ENCODE measurements at places on chromosomes 5 and 9. TPM values are rescaled to one million over a fixed set of nuclear protein-coding genes. Genes with fewer than 3 reads are reported as not detected.

GRCh38 chr5:72281430-72281763, 38.6 kb downstream of the MRPS27 start:
- peaks cover 18% of the 10 kb centered on the region for H3K36me3 ChIP-seq
- peaks cover 27% of the 10 kb centered on the region for H3K4me1 ChIP-seq
- no peak overlapping the region for H3K4me3 ChIP-seq
- no peaks in the 10 kb centered on the region for H3K27me3 ChIP-seq
- DNase-seq, result no peak
- peak overlapping the region; percentile 77 for H3K27ac ChIP-seq

- H3K27ac ChIP-seq, result no peak overlapping the region
- no peak for DNase-seq
- H3K4me1 ChIP-seq, result no peaks in the 10 kb centered on the region
- no peaks in the 10 kb centered on the region for H3K27me3 ChIP-seq
Measured at GRCh38 chr9:6068983-6069382, 53.6 kb upstream of the RANBP6 start.

DNA sequence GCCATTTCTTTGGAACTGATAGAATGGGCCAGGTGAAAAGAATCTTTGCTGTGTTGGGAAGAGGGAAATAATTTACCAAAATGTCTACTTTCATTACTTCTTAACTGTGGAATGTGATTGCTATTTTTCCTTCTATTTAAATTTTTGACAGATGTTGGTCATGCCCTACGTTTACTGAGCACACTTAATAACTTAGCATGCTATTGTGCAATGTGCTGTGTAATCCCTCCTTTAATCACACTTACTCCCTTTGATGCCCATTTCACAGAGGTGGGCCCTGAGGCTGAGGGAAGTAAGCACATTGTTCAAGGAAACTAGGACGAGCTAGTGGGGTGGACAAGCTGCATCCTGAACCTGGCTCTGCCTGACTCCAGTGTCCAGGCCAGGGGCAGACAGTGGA, 47.8 kb upstream of the INSYN2B start:
- H3K4me3 ChIP-seq, result no peak overlapping the region
- no peaks in the 10 kb centered on the region for H3K36me3 ChIP-seq
- H3K27me3 ChIP-seq, result peaks cover 72% of the 10 kb centered on the region

- peaks cover 34% of the 10 kb centered on the region for H3K4me1 ChIP-seq
- peaks cover 23% of the 10 kb centered on the region for H3K36me3 ChIP-seq
- no peak overlapping the region for H3K27ac ChIP-seq
- DNase-seq, result no peak
- H3K4me3 ChIP-seq, result no peak overlapping the region
- no peaks in the 10 kb centered on the region for H3K27me3 ChIP-seq
Measured at GRCh38 chr5:177372910-177373309, 11.3 kb upstream of the SLC34A1 start.

GRCh38 chr5:133232911-133233310, 181.1 kb downstream of the HSPA4 start:
- no peaks in the 10 kb centered on the region for H3K36me3 ChIP-seq
- H3K27ac ChIP-seq, result no peak overlapping the region
- peaks cover 20% of the 10 kb centered on the region for H3K27me3 ChIP-seq
- no peak for DNase-seq
- H3K4me1 ChIP-seq, result peaks cover 9% of the 10 kb centered on the region

The PCDHGA3 gene
- not detected for total RNA-seq

DNA sequence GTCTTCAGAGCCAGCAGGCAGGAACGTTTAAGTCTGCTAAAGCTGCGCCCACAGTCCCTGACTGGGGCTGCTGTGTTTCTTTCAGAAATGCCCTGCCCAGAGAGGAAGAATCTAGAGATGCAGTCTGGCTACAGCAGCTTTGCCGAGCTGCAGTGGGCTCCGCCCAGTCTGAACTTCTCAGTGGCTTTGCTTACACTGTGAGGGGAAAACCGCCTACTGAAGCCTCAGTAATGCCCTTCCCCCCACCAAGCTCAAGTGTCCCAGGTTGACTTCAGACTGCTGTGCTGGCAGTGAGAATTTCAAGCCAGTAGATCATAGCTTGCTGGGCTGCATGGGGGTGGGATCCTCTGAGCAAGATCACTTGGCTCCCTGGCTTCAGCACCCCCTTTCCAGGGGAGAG, 78.4 kb downstream of the SREK1 start:
- peaks cover 6% of the 10 kb centered on the region for H3K4me1 ChIP-seq
- H3K4me3 ChIP-seq, result no peak overlapping the region
- H3K27me3 ChIP-seq, result no peaks in the 10 kb centered on the region
- no peak for DNase-seq
- no peaks in the 10 kb centered on the region for H3K36me3 ChIP-seq

The PRSS3 gene
- 29.5 TPM for total RNA-seq
